ENCODE measurements at places on chromosomes 7 and 10.

DNA sequence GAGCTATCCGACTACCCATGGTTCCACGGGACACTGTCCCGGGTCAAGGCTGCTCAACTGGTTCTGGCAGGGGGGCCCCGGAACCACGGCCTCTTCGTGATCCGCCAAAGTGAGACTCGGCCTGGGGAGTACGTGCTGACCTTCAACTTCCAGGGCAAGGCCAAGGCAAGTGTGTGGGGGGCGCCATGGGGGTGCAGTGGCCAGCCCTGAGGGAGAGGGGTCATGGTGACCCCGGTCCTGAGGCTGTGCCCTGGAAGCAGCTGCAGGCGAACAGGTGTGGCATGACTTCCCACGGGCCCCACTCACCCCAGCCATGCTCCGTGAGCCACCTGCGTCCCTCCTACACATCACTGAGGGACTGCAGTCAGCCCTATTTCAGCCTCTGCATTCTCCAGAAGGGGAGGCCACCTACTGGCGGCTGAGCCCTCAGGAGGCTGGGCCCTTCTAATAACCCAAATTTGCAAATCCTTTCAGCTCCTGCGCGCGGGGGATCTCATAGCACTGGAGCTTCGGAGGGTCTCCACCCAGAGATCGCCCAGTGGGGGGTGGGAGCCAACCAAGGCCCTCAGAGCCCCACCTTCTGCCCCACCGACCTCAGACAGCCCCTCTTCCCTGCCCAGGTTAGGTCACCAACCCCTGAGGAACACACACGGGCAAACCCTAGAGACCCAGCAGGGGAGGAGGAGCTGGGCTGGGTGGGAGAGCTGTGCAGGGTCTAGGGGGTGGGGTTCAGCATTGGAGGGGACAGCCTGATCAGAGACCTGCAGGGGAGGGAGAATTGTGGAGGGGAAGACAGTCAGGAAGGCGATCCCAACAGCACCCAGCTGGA is 30.8 kb downstream of the SH2B2 start:
- no peak for DNase-seq

DNA sequence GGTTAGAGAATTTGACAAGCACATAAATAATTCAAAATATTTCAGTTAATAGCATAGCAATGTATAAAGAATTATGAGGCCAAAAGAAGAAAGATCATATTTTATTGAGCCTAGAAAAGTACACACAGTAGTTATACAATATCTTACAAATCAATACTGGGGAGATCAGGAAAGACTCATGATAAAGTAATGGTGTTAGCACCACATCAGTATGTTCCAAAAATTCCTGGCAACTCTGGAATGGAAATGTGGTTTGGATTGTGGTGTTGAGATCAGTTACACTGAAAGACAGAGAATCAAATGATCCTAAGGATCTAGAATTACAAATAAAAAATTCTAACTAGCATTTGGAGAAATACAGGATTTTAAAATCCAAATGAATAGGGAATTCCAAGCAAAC is 420.5 kb upstream of the CNTNAP2 start:
- no peak for DNase-seq

DNA sequence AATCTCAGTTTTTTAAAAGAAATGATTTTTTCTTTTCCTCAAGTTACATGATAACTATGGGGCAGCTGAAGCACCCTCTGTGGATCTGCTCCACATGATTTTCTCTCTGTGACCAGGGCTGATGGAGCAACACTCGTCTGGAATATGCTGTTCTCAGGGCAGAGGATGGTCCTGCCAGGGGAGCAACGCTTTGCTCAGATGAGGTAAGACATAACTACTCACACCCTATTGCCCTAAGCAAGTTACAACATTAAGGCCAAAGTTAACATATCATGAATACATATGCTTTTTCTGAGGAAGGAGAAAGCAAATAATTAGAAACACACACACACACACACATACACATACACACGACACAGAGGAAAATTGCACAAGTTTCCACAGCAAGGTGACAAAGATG is 71.4 kb downstream of the CALCR start:
- no peak for DNase-seq

DNA sequence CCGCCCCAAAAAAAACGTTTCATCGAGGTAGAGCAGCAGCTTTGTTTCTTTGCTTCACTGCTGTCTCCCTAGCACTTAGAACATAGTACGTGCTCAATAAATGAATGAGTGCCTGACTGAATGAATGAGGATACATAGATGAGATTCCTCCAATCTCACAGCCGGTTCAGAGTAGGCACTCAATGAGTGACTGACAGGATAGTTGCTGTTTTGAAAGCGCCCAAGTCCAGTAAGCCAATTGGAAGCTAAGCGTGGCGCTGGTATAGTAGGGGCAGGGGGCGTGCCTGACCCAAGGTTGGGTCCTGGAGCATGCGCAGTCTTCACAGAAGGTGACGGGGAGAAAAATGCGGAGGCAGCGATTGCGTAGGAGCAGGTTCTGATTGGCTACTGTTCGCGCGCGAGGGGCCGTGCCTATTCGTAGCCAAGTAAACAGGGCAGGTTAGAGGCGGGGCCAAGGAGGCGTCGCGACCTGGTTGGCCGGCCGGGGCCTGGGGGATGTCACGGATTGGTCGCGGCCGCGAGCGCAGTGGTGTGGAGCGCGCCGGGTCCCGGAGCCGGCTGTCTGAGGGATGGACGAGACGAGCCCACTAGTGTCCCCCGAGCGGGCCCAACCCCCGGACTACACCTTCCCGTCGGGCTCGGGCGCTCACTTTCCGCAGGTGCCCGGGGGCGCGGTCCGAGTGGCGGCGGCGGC is at the start of gene PI4K2A:
Gene PI4K2A, plus strand, starts transcription at position 498 of the 694 bp plus-strand sequence. Its CDS starts 72 bp downstream, at position 570.
- DNase-seq, result peak; percentile 98

DNA sequence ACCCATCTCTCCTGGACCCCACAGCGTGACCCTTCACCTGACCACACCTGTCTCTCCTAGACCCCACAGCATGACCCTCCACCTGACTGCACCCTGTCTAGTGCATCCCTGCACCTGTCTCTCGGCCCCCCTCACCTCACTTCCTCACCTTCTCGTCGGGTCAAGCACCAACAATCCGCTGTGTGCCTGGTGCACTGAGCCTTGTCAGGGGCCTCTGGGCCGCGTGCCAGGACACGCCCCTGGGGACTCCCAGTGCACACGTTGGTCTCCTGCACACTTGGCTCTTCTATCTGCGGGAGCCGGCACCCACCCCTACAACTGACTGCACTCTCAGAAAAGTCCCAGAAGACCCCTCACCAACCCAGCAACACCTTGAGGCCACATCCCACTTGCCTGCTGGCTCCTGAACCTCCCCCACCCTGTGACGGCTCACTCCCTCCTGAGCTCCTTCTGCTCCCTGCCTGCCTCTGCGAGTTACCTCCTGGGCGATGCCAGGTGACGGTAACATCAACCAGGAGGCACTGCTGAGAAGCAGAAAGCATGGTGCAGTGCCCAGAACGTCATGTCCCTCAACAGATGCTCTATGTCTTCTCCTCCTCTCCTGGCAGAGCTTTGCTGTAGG is 147.6 kb downstream of the DIP2C start:
- DNase-seq, result no peak

DNA sequence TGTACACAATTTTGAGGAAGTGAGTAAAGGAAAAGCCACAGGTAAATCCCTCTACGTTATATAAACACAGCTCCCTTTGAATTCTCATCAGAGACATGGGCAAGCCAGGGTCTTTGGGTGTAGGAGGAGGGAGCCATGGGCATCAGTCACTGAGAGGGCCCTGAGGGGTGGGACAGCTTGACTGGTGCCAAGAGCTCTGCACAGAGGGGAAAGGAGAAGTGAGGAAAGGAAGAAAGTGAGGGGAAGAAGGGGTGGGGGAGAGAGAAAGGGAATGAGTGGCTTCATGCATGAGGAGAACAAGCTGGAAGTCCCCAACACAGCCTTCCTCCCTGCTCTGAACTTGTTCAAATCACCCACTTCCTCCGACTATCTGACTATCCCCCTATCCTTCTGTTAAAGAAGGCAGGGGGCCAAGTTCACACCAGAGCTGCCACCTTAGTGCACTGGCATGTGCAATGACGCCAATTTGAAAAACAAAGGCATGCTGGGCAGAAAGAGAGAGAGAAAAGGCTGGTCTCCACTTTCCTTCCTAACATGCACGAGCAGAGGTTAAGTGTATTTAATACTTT is 16.4 kb upstream of the RNF148 start:
- no peak for DNase-seq

DNA sequence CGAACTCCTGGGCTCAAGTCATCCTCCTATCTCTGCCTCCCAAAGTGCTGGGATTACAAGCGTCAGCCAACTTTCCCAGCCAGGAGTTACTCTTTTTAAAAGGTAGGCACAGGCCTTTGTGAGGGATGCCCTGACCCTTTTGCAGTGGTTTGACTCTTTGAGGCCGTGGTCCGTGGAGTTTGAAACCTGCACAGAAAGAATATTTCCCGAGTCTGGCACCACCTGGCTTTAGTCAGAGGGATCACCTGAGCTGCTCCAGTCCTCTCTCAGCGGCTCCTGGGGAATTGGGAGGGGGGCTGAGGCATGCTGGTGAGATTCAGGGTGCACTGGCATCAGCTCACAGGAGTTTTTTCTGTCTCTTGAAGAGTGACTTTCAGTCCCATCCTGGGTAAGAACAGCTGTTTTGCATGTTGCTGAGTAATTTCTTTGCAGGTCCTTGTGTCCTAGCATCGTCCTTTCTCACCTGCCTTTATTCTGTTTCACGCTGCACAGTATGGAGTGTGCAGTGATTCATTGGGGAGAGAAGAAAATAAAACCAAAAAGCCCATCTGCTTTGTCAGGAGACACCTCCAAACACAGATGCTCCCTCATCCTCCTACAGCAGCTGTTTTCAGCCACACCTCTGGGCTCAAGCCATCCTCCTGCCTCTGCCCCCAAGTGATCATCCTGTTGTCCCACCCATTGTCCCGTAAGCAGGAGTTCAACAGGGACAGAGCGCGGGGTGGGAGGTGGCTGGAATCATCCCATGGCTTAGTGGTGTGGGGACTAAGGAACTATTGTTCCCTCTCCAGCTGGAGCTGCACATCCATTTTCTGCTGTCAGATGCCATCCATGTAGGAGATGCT is 284.7 kb downstream of the CAMK1D start:
- no peak for DNase-seq

GRCh38 chr10:45023426-45023825 is 22.7 kb downstream of the ZNF22 start:
- DNase-seq, result no peak

GRCh38 chr7:98462911-98463633 is 62.2 kb upstream of the BAIAP2L1 start:
- no peak for DNase-seq

- DNase-seq, result no peak
Measured at GRCh38 chr7:43586251-43586900, 3.5 kb downstream of the STK17A start.

- no peak for DNase-seq
Measured at GRCh38 chr7:29146057-29146706, at the start of gene CPVL. Gene CPVL (minus strand): TSS chr7:29146537. CDS start chr7:29121061, 25,476 bp downstream.

DNA sequence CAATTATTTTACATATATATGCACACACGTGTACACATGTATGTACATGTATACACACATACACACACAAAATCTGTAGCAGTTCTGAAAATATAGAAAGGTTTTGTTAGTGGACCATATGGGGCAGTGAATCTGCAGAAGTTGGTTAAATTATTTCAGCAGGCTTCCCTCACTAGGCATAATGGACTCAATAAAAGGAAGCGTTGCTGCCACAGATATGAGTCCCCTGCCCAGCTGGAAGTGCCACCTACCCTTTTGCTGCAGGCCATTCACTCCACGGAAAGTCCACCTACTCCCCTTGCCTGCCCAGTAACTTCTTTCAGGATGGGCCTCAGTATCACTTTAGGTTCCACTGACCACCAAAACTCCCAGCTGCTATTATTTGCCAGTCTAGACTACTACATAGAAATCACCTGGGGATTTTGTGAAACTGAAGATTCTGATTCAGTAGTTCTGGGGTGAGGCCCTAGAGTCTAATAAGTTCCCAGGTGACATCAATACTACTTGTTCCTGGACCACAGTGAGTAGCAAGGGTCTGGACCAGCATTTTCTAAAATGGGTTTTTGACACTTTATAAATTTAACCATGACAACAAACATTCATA is 29.3 kb upstream of the CROT start:
- no peak for DNase-seq

DNA sequence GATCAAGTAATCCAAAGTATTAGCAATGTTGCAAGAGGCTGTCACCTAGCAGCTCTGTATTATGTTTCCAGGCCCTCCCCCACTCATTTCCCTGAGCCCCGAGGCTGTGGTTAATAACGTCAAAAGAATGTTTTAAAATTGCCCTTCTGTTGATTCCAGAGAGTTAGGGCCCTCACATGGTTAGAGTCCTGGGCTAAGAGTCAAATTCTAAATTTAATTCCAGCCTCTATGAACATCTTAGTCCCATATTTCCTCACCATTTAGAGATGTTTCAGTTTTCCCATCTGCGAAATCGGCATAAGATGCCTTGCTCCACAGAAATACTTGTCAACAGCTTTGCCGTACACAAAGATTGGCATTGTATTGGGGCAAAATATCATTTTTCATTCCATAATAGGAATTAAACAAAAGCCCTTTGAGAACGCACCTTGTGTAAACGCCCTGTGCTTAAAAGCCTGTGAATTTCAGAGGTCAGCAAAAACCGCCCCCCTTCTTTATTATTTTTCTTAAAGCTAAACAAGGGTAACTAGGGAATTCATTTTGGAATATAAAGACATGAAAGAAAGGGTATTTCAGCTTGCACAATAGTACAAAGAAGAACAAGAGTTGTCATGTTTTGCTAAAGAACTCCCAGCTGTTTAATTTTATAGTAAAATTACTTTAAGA is 135.8 kb downstream of the ARID5B start:
- no peak for DNase-seq

GRCh38 chr7:74175340-74175739 is 1.2 kb downstream of the EIF4H start:
- no peak for DNase-seq

DNA sequence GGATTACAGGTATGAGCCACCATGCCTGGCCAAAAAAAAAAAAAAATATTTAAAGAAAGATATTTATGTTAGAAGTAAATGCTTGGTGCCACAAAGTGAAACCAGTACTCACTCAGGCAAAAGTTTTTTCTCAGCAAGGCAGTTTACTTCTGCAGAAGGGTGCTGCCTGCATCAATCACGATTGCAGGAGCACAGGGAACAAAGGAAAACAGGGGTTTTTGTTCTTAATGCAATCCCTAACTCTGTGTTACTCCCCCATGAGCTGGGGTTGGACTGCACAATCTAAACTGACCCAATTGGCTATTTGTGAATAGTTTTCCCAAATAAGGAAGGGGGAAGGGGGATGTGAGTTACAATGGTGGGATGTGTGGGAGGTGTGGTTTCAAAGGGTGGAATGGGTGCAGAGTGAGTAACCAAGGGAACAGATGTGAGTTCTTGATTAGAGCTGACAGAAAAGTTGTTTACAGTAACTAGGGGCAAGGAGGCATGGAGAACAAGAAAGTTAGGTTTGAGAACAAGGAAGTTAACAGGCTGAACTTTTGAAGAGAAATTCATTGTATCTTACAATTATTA is 255.4 kb downstream of the TYW1 start:
- no peak for DNase-seq

- DNase-seq, result peak; percentile 69
Measured at GRCh38 chr7:38374507-38374906, 101.1 kb upstream of the TARP start.

Measured in activated CD8-positive, alpha-beta memory T cell treated with anti-CD3 and anti-CD28 coated beads, Interleukin-2, amount 50 U/mL, for 4 hours (primary cell).